ENCODE measurements at places on chromosomes 7 and 10.

DNA sequence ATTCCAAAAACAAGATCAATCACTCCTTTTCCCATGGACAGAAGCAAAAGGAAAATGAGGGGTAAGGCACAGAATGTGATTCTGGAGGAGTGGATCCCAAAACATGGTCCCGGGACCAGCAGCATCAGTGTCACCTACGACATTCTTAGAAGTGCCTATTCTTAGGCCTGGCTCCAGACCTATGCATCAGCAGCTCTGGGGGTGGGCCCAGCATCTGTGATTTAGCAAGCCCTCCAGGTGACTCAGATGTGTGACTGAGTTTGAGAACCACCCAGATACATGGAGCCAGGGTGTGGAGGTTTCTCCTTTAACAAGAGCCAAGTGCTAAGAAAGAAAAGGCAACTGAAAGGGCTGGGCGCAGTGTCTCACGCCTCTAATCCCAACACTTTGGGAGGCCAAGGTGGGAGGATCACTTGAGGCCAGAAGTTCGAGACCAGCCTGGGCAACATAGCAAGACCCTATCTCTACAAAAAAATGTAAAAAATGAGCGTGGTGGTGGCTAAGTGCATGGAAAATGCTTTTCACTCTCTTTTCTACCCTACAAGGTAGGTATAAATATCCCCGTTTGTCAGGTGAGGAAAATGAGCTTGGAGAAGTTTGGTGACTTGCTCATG, 17.1 kb upstream of the ARPC1A start:
- DNase-seq, result peak; percentile 62

- DNase-seq, result no peak
These were observed 227.0 kb downstream of the TRIL start for GRCh38 chr7:28731092-28731658.

DNA sequence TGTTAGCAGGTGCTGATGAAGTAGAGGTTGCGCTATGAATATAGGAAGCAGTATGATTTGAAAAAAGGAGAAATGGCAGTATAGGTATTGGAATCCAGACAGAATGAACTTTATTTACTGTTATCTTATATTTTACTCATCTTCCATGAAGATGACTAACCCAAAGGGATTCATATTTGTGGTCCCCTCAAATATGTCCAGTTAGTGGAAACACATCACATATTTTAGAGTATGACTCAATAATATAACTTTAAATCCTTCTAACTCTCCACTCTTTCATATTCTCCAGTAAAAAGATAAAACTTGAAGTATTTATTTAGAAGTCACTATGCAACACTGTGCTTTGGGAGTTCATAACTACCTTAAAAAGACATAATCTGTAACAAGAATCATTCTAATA, 286.5 kb upstream of the LRRTM3 start:
- DNase-seq, result no peak

DNA sequence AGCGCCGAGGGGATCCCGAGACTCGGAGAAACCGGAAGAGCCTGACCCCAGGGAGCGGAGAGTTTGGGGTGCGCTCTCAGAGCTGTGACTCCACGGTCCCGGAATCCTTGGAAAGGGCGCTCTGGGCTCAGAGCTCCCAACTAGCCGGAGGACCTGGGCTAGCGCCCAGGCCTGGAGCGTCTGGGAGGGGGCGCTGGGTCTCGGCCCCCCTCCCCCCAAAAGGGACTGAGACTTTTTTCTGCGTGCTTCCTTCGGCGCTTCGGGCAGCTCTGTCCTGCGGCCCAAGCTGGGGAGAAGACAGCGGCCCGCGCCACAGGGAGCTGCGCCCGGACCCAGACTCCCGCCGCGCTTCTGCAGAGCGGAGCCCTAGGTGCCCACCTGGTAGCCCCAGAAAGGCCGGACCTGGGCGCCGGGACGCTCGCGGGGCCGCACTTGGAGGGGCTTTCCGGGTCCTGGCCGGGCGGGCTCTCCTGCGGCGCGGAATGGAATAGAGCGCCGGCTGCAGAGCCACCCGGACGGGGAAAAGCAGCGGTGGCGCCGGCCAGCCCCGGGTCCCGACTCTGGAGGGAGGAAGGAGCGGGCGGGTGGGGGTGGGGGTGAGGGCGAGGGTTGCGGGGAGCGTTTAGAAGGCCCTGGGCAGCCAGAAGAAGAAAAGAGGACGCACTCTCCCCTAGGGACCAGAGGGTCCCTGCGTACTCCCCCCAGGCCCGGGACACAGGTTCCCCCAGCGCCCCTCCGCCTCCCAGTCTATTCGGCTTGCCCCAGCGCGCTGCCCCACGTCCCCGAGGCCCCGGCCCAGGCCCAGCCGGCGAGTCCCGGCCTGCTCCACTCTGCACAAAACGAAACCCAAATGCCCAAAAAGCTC, 4.7 kb downstream of the ZNF503 start:
- peak; percentile 45 for DNase-seq

DNA sequence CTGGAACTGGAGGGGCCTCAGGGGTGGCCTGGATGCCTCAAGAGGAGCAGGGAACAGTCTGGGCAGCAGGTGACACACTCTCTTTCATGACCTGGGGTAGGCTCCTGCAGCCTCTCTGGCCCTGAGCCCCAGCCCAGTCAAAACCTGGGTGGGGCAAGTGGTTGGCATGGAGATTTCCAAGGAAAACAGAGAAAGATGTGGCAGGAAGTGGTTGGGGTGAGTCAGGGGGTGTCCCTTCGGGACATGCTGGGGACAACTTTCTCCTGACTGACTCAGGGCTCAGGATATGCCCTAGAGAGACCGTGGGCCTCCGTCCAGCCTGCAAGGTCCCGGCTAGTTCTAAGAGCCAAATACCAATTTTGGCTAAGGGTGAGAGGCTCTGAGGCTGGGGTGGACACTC, 2.9 kb downstream of the AQP1 start:
- DNase-seq, result peak; percentile 42

- peak; percentile 36 for DNase-seq
These were observed 1019.0 kb downstream of the XPNPEP1 start for GRCh38 chr10:108904163-108904838.

DNA sequence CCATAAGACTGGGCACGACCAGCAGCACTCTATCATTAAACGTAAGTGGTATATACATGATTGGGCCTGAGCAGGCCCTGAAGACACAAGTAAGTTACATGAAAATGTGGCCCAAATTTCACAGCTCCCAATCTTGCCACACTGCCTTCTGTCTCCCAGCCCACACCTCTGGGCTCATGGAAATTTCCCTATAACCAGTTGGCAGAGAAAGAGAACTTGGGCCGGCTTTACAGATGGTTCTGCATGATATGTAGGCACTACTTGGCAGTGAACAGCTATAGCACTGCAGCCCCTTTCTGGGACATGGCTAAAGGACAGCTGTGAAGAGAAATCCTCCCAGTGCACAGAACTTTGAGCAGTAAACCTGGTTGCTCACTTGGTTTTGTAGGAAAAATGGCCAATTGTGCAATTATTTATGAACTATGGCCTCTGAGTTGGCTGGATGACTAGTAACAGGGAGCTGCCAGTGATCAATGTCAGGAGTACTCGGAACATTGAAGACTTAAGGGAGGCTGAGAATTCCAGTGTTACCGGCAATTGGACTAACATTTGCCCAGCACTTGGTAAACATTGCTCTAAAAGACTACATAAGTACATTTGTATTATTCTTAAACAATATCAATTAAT, 1006.6 kb upstream of the LRRN3 start:
- no peak for DNase-seq

GRCh38 chr10:110324201-110324804, 19.6 kb upstream of the SMNDC1 start:
- no peak for DNase-seq

DNA sequence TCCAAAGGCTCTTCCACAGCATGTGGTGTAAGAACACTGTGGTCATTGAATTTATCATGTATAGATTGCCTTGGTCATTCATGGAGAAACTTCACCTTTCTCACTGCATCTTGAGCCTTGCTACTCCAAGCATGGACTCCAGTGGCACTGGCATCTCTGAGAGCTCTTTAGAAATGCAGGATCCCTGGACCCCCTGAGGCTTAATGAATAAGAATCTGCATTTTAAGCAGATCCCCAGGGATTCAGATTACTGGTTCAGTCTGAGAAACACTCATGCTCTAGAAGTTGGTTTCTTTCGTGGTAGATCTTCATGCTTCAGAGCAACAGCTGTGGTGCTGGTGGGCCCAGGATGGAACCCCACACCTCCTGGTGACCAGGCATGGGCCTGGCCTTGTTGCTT, 63.2 kb downstream of the CFAP58 start:
- DNase-seq, result no peak

DNA sequence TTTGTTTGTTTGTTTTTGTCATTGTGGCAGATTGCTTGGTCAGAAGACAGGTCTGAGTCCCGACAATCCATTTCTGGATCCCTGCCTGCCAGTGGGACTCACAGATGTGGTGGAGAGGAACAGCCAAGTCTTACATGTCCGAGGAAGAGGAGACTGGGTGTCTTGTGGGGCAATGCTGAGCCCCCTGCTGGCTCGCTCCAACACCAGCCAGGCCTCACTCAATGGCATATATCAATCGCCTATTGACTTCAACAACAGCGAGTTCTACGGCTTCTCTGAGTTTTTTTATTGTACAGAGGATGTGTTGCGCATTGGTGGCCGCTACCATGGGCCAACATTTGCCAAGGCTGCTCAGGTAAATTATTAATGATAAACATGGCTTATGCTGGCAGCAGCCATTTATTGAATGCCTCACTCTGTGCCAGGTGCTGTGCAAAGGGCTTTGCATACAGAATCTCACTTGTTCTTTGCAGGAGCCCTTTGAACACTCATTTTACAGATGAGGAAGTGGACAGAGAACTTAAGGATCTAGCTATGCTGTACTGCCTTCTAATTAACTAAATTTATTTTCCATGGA, 33.3 kb downstream of the COX15 start:
- no peak for DNase-seq

DNA sequence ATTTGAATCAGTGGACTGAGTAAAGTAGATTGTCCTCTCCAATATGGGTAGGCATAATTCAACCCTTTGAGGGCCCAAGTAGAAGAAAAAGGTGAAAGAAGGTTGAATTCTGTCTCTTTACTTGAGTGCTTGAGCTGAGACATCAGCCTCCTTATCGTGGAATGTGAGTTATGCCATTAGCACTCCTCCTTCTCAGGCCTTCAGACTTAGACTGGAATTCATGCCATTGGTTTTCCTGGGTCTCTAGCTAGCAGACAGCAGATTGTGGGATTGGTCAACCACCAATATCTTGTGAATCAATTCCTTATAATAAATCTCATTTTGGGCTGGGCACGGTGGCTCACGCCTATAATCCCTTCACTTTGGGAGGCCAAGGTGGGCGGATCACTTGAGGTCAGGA, 89.2 kb downstream of the CUL2 start:
- peak; percentile 47 for DNase-seq

DNA sequence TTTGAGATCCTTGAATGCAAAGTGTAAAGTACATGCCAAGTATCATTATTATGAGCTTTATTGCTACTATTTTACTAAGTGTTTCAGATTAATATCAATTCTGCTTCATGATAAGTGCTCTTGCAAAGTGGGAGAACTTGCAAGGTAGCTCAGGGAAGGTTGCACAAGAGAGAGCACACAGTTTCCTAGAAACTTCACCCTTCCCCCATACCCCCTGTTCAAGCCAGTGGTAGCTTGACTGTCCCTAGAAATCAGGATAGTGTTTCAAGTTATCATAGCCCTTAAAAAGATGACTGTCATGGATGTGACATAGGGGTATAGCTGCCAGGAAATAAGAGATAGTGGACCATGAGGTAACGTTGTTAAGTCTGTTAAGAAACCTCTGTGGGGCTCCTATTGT, 251.5 kb downstream of the TRIL start:
- DNase-seq, result no peak

DNA sequence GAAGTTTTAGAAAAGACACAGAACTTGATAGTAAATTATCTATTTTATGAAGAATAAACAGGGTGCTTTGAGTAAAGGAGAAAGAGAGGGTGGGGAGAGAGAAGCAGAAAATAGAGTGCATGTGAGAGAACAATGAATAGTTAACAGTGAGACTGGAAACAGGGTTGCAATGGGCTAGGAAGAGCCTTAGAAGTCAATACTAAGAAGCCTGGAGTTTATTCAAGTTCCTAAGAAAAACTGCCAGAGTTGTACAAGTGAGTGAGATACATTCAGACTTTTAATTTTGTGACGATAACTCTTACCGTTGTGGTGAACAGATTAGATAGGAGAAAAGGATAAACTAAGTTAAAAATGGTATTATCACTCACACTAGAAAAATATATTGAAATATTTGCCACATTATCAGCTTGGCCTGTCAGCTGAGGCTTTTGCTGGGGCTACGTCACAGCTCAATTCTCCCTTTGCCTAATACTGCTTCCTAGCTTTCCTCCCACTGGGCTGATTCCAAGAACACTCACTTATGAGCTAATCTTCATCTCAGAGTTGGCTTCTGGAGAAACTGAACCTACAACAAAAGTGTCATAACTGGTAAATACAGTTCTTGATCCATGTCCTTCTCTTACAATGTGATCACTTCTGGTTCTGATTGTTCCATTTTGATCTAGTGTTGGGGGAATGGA, 92.7 kb downstream of the SEMA3D start:
- DNase-seq, result peak; percentile 90

DNA sequence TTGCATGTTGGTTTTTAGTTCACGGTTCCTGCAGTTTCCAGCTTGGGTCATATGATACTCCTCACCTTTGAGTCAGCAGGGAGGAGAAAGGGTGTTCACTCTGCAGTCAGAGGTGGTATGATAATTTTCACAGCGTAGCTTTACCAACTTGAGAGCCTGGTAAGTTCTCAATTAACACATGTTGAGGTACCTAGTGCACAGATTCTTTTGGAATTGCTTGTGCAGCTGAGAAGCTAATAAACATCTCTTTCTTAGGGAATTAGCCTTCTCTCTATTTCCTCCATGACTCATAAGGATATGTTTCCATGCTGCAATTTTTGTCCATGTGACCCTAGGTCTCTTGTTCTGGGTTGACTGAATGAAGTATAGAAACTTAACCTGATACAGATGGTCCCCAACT, 166.6 kb downstream of the KIF20B start:
- DNase-seq, result no peak

DNA sequence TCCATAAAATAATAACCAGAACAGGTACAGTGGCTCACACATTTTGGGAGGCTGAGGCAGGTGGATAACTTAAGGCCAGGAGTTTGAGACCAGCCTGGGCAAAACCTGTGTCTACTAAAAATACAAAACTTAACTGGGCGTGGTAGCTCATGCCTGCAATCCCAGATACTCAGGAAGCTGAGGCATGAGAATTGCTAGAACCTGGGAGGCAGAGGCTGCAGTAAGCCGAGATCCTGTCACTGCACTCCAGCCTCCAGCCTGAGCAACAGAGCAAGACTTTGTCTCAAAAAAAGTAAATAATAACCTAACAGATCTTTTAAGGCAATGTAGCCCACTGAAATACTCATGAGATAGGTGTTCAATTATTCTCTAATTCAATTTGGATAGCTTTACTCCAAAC, 107.1 kb upstream of the ASAH2 start:
- DNase-seq, result no peak

GRCh38 chr7:103325744-103326143, 18.8 kb downstream of the DNAJC2 start:
- no peak for DNase-seq

GRCh38 chr7:146902728-146903127, 786.1 kb downstream of the CNTNAP2 start:
- no peak for DNase-seq

DNA sequence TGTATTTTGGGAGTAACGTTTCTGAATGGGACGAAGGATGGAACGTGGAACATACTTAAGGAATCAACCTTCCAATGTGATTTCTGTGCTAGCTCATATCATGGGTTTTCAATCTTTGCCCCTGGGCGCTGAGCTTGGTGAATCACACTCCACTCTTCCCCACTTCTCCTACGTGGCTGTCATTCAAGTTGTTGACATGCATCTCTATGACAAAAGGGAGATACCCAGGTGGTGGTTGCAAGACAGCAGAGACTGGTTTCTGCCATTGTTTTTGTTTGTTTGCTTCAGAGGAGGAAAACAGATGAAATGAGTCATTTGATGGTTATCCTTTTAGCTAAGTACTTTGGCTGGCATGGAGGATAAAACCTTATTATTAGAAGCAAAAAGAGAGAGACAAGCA, 573.9 kb downstream of the GATA3 start:
- no peak for DNase-seq

Data from fibroblast of the aortic adventitia (primary cell).